B cell (primary cell): ENCODE measurements at places on chromosomes 16 and 17.

GRCh38 chr17:9218911-9219310, 197.6 kb downstream of the NTN1 start:
- DNase-seq: no peak
- no peaks in the 10 kb centered on the region for H3K36me3 ChIP-seq

- no peaks in the 10 kb centered on the region for H3K27me3 ChIP-seq
- H3K27ac ChIP-seq: no peak overlapping the region
- H3K4me3 ChIP-seq: no peak overlapping the region
- DNase-seq: no peak
- peaks cover 14% of the 10 kb centered on the region for H3K36me3 ChIP-seq
- H3K4me1 ChIP-seq: peaks cover 17% of the 10 kb centered on the region
These were observed 3.7 kb downstream of the MVD start for GRCh38 chr16:88659160-88659559.

DNA sequence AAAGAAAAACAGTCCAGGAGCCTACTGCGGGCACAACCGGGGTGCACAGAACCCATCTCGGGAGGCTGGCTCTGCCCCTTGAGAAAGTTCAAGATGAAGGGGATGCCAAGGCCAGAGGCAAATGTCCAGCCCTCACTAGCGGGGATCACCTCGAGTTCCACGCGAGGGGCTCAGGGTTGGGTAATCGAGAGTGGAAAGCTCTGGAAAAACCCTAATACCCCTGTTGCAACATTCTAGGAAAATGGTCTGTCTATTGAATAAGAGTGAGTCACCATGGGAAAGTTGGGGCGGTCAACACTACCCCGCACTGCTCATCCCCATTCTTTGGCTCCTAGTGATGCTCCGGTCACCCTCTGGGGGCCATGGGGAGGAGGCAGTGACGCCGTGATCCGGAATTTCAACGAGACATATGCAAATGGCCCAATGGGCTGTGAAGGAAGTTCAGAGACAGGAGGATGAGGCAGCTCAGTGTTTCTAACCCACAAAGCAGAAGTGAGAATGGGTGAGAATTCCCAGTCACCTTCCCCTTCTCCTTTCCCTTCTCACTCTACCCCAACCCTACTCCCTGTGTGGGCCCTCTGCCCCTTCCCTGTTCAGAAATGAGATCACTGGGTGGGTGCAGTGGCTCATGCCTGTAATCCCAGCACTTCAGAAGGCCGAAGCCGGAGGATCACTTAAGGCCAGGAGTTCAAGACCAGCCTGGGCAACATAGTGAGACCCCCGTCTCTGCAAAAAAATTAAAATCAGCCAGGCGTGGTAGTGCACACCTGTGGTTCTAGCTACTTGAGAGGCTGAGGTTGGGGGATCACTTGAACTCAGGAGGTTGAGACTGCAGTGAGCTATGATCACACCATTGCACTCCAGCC, 22.4 kb downstream of the SOCS3 start:
- peak overlapping the region; percentile 59 for H3K27ac ChIP-seq
- no peaks in the 10 kb centered on the region for H3K27me3 ChIP-seq
- DNase-seq: peak; percentile 92
- H3K4me3 ChIP-seq: no peak overlapping the region
- H3K4me1 ChIP-seq: peaks cover 57% of the 10 kb centered on the region
- no peaks in the 10 kb centered on the region for H3K36me3 ChIP-seq

DNA sequence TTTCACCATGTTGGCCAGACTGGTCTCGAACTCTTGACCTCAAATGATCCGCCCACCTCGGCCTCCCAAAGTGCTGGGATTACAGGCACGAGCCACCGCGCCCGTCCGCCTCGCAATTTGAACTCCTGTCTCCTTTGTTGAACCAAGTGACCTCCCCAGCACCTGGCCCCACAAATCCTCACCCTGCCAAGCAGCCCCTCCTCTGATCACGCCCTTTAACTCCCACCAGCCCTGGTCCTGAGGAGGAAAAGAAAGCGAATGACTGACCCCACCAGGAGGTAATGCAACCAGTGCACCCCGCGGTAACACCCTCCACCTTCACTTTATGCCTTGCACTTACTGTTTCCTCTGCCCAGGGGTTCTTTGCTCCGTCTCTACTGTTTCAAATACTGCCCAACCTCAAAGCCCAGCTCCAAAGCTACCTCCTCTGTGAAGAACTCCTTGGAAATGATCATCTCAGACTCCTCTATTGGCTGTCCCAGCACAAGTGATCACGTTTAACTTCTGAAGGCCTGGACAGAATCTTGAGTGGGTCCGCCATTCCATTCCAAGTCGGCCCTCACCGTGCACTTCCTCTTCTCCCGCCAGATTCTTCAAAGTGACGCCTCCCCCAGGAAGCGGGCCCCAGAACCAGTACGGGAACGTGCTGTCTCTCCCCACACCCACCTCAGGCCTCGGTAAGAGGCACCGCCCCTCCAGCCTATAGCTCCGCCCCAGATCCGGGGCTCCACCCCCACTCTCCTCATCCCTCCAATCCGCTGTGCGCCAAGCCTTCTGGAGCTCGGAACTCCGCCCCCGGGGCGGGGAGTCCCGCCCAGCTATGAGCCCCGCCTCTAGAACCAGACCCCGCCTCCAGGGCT, 4.4 kb downstream of the CD19 start:
- H3K36me3 ChIP-seq: no peaks in the 10 kb centered on the region
- H3K27me3 ChIP-seq: no peaks in the 10 kb centered on the region
- peaks cover 48% of the 10 kb centered on the region for H3K4me1 ChIP-seq
- peak; percentile 90 for DNase-seq

- H3K27me3 ChIP-seq: no peaks in the 10 kb centered on the region
- no peak overlapping the region for H3K4me3 ChIP-seq
- H3K27ac ChIP-seq: no peak overlapping the region
- no peaks in the 10 kb centered on the region for H3K36me3 ChIP-seq
- no peak for DNase-seq
- H3K4me1 ChIP-seq: peaks cover 16% of the 10 kb centered on the region
These were observed 1.1 kb downstream of the CEP20 start for GRCh38 chr16:15887283-15887682.

DNA sequence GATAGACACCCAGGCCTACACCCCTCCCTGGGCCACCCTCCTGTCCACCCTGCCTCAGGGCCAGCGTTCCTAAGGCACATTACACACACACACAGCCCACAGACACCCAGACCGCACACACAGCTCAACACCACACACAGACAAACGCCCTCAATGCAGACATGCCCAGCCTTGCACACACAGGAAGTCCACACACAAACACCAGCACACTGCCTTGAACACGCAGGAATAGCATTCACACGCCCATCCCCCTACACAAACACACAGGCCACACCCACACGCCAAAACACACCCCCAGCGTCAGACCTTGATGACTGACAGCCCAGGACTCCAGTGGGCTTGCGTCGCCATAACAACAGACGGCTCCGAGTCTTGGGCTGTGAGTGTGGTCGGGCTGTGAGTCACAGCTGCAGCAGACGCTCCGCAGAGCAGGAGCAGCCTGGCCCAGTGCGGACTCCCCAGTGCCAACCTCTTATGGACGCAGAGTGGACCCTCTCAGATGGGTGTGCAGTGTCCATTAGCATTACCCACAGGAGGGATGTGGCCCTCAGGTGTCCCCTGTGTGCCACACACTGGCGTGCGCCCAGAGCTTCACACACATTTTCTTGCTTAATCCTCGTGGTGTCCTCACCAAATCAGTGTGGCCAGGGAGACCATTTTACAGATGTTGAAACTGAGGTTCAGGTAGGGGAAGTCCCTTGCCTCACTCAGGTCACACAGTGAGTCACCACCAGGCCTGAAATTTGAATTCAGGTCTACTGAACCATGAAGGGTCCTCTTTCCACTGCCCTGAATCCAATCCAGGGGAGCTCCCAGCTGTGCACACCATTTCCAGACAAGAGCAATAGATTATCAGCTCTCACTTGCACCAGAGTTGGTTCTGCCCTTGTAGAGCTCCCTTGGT, 17.8 kb upstream of the RAI1 start:
- peak; percentile 72 for DNase-seq
- no peaks in the 10 kb centered on the region for H3K27me3 ChIP-seq
- no peak overlapping the region for H3K27ac ChIP-seq
- peak overlapping the region; percentile 13 for H3K4me3 ChIP-seq
- H3K36me3 ChIP-seq: no peaks in the 10 kb centered on the region

DNA sequence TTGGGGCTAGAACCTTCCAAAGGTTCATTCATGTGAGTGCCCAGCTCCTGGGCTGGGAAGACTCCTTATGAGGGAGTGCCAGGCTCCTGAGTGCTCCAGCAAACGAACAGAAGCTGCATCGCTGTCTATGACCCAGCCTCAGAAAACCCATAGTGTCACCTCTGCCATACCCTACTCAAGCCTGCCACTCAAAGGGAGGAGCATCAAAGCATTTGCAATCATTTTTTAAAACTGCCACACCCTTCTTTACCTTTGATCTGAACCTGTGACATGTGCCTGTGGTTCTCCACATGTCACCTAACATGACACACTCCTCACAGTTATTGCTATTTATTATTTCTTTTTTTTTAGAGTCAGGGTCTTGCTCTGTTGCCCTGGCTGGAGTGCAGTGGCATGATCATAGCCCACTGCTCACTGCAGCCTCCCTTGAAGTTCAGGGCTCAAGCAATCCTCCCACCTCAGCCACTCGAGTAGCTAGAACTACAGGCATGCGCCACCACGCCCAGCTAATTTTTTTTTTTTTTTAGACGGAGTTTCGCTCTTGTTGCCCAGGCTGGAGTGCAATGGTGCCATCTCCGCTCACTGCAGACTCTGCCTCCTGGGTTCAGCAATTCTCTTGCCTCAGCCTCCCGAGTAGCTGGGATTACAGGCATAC, 7.3 kb upstream of the KDM8 start:
- DNase-seq: no peak
- no peak overlapping the region for H3K27ac ChIP-seq
- no peak overlapping the region for H3K4me3 ChIP-seq
- H3K4me1 ChIP-seq: peaks cover 25% of the 10 kb centered on the region
- H3K27me3 ChIP-seq: no peaks in the 10 kb centered on the region

- no peaks in the 10 kb centered on the region for H3K27me3 ChIP-seq
- no peaks in the 10 kb centered on the region for H3K4me1 ChIP-seq
- no peak for DNase-seq
- no peak overlapping the region for H3K4me3 ChIP-seq
- H3K27ac ChIP-seq: no peak overlapping the region
These were observed 87.9 kb downstream of the OR1D5 start for GRCh38 chr17:2975469-2975958.

DNA sequence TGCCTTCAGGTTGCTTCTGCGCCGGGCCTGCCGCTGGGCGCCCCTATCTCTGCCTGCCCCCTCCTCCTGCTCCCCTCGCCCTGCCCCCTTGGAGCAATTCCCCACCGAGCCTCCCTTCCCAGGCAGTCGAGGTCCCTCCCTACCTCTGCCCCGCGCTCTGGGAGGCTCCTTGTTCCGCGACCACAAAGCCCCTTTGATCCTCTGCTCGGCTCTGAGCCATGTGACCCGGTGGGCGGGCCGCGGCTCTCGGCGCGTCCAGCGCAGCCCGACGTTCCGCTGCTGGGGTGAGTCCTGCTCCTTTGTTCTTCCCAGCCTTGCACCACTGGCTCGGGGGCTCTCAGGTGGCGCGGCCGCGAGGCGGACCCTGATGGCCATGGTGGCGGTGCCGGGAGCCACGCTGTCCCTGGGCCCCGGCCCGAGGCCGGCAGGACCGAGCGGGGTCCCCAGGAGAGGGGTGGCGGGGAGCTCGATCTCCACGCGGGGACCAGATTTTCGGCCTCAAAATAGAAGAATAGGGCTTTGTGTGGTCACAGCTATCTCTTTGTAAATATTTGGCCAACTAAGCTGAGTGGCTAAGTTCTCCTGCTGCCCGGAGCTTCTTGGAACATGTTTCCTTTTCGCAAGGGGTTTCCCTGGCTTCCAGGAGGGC, 310.6 kb downstream of the SEC14L1 start:
- DNase-seq: peak; percentile 70
- H3K4me3 ChIP-seq: peak overlapping the region; percentile 91
- peak overlapping the region; percentile 66 for H3K27ac ChIP-seq
- peaks cover 67% of the 10 kb centered on the region for H3K4me1 ChIP-seq
- no peaks in the 10 kb centered on the region for H3K27me3 ChIP-seq

GRCh38 chr16:275786-276232, at the start of gene RGS11:
Gene RGS11, minus strand, starts transcription at chr16:275944. Its CDS starts 33 bp downstream, at chr16:275911.
- no peaks in the 10 kb centered on the region for H3K27me3 ChIP-seq
- peaks cover 9% of the 10 kb centered on the region for H3K4me1 ChIP-seq
- no peaks in the 10 kb centered on the region for H3K36me3 ChIP-seq
- no peak within 1 kb of the TSS for H3K27ac ChIP-seq
- DNase-seq: no peak

DNA sequence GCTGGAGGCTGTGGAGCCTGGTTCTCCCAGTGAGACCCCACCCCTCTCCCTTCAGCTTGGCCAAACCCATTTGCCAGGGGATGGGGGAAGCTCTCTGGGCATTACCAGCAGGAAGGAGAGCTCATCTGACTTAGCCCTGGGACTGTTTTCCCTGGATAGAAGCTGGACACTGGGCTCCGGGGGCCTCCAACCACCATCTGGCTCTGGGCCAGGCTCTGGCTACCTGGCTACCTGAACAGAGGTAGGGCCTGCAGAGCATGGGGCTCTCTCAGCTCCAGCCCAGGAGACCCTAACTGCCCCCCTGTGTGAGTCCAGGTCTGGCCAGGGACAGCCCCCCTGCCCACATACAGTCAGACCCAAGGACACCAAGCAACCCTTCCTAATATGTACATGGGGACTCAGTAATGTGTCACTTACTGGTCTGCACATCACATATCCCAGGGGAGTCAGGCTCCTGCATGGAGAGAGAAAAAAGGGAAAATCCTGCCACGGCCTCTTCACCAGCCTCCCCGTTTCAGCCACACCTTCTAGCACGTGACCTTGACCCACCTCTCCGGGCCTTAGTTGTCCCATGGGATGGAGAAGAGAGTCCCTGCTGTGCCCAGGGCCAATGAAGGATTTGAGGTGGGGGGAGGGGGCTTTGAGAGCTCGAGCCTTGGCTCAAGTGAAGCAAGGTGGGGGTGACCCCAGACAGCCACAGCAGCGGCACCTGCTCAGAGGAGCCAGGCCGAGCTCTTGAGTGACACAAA, 13.8 kb downstream of the CNGB1 start:
- no peaks in the 10 kb centered on the region for H3K27me3 ChIP-seq
- no peak for DNase-seq
- no peaks in the 10 kb centered on the region for H3K36me3 ChIP-seq
- no peak overlapping the region for H3K27ac ChIP-seq
- no peak overlapping the region for H3K4me3 ChIP-seq

DNA sequence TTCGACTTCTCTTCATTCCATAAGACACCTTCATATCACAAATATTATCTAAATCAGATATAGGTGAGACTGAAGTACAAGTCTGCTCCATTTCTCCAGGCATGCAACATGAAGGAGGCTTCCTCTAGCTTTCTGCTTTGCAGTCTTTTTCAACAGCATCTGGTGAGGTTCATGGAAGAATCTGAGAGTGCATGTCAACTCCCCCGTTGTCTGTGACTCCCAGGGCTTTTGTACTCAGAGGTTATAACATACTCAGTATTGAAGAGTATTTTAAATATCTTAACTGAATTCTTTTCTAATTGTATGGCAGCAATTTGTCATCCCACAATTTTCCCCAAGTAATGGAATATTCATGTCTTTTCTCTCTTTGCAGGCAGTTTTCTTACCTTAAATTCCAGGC, 448.7 kb downstream of the CDH8 start:
- no peaks in the 10 kb centered on the region for H3K36me3 ChIP-seq
- no peak overlapping the region for H3K4me3 ChIP-seq
- H3K27me3 ChIP-seq: no peaks in the 10 kb centered on the region
- H3K4me1 ChIP-seq: no peaks in the 10 kb centered on the region
- DNase-seq: no peak
- H3K27ac ChIP-seq: no peak overlapping the region

- no peak overlapping the region for H3K4me3 ChIP-seq
- no peak overlapping the region for H3K27ac ChIP-seq
- H3K36me3 ChIP-seq: peaks cover 14% of the 10 kb centered on the region
- DNase-seq: no peak
These were observed 18.3 kb downstream of the SSH2 start for GRCh38 chr17:29911641-29912177.

- H3K4me3 ChIP-seq: no peak overlapping the region
- H3K4me1 ChIP-seq: no peaks in the 10 kb centered on the region
- H3K27ac ChIP-seq: no peak overlapping the region
- DNase-seq: no peak
These were observed 2.7 kb upstream of the KCNJ18 start for GRCh38 chr17:21689604-21690003.
